ENCODE measurements at places on chromosomes 1 and 21.

DNA sequence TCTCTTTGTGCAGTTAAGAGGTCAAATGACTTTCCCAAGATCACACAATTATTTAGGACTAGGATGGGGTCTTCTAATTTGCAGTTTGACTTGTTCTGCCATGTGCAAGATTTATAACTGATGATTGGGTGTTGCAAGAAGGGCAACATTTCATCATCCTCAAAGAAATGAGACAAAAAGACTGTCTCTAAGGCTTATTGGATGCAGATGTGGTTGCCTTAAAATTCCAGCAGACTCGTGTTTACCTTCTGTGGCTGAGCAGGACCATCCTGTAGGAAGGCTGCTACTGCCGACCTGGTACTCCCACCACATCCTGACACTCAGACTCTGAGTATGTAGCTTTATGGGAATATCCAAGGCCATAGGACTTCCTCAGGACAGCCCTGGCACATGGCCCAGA lies 99.9 kb upstream of the SGIP1 start:
- DNase-seq, result no peak

DNA sequence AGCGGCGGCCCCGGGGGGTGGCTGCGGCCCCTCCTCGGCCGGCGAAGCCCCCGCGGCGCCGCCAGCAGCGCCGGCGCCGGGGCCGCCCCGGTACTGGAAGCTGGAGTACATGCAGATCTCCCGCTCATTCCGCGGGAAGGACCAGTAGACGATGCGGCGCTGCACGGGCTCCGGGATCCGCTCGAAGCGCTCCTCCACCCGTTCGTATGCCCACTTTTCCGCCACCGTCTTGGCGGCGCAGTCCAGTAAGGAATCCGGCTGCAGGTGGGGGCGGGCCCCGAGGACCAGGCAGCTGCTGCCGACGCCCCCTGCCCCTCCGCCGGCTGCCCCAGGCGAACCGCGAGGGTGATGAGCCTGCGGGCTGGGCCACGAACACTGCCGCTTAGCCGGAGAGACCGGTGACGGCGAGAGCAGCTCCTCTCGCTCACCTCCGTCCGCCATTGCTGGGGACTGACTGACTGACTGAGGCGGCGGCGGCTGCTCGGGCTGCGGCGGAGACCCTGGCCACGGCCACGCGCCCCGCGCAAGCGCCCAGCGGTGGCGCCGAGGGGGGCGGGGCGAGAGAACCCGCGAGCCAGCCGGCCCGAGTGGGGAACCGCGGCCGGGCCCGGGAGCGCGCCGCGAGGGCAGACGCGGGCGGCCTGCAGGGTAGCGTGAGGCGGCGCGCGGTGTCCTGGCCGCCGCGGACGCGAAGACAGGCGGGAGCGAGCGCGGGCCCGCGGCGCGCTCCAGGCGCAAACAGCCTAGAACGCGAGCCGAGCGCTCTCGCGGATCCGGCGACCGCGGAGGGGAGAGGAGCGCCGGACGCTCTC lies at the start of gene ZSWIM5:
Gene ZSWIM5, minus strand, starts transcription at position 696 of the 812 bp plus-strand sequence. Its CDS starts 255 bp downstream, at position 441.
- peak; percentile 24 for DNase-seq

DNA sequence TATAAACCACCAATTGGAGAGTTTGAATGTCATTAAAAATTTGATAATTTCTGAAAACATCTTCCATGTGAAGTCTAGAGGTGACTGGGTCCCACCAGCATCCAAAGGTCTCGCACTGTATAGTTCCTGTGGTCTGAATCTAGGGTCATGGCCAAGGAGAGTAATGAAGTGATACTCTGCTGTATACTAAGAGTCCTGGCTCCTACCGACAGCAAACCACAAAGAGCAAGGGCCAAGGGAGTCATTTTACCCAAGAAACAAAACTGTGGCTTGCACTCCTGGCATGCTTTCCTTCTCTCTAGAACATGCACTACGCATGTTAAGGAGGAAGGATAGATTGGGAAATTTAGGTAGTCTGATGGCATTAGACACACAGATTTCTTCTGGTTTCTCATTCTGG lies 115.6 kb downstream of the BRINP2 start:
- no peak for DNase-seq

GRCh38 chr1:109277434-109278204 lies 5.3 kb downstream of the PSRC1 start:
- peak; percentile 39 for DNase-seq

GRCh38 chr1:62508187-62508758 lies 71.4 kb downstream of the USP1 start:
- no peak for DNase-seq

DNA sequence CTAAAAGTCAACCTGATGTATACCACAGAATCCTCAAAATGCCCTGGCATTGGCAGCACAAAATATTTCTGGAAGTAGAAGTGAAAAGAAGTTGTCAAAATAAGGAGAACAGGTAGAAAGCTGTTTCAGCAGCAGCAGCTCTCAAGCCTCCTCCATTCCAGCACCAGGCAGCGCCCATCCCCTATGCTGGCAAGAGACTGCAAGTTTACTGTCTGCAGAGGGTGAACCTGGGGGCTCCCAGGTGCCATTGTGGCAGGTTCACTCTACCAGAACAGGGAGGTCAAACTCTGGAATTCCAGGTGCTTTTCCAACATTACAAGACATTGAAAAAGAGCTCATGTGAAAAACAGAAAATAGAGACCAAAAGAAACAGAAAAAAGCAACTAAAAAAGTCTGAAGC lies 128.8 kb upstream of the CTTNBP2NL start:
- no peak for DNase-seq

DNA sequence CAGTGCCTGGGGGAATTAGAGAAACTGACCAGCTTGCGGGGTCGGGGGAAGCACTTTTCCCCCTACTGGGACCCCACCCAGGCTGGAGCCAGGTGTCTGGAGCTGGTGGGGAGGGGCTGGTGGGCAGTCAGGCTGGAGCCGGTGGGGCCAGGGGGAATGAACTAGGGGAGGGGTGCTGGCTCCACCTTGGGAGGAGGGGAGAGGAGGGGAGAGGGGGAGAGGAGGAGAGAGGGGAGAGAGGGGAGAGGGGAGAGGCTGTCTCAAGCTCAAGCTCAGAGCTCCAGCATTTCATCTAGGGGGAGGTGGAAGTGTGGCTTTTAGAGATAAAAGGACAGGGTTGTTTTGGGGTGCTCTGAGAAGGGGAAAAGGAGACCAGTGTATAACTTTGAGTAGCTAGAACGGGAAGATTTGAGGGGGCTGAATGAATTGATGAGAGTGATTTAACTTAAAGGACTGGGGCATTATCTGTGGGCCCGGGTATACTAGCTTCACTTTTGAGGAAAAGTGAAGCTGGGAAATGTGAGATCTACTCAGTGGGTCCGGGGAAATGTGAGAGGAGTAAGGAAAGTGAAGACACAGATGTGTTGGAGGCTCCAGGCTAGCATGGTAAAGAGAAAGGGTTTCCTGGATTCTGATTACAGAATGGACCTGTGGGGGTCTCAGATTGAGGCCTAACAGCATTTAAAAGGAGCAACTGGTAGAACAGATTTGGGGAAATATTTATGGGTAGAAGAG lies 2.8 kb downstream of the EFNA1 start:
- DNase-seq, result no peak

GRCh38 chr1:74423471-74423870 lies 88.9 kb downstream of the LRRC53 start:
- DNase-seq, result no peak

DNA sequence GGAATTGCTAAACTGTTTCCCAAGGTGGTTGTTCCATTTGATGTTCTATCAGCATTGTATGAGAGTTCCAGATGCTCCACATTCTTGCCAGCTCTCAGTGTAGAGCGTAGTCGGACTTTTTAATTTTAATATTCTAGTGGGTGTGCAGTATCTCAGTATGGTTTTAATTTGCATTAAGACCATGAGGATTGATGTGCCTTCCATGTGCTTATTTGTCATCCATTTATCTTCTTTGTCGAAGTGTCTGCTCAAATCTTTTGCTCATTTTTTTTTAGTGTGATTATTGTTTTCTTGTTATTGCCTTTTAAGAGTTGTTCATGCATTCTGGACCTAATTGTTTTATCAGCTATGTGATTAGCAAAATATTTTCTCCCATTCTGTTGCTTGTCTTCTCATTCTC lies 13.8 kb upstream of the GUCA2B start:
- DNase-seq, result no peak

- no peak for DNase-seq
Observed at GRCh38 chr1:184743062-184743756, 11.4 kb downstream of the EDEM3 start.

GRCh38 chr1:58390091-58390490 lies 156.4 kb downstream of the OMA1 start:
- no peak for DNase-seq

DNA sequence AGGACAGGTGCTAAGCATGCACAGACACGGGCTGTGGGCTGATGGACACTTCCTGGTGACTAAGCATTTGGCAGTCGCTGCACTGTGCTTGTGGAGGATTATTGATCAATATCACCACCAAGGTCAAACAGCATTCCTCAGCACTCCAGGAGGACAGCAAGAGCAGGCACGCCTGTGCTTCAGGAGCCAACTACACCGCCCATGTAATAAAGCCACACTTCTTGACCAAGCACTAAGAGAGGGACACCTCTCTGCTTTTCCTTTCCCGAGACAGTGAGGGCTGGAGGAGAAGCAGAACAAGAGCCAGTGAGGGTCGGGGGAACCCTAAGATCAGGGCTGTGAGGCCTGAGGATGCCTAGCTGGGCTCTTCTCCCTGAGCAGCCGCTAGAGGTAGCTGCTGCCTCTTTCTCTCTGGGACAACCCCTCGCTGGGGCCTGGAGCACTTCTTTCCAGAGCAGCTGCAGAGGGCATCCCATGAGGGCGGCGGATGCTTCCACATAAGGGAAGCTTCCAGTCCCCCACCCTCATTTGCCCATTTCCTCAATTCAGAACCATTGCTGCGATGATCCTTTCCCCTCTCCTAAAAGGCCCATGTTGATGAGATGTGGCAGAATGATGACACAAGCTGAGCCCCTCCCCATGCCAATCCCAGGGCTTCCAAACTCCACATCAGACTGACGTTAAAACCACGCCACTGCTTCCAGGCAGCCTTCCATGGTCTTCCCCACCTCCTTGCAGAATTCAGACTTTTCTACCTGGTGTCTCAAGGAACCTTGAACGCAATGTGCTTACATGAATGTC lies 19.1 kb downstream of the RAB7B start:
- DNase-seq, result no peak

GRCh38 chr1:239558991-239559390 lies 172.6 kb downstream of the CHRM3 start:
- DNase-seq, result no peak

GRCh38 chr1:175678471-175678870 lies 64.9 kb downstream of the TNR start:
- DNase-seq, result no peak
